ENCODE measurements at places on chromosomes 2 and 18.

DNA sequence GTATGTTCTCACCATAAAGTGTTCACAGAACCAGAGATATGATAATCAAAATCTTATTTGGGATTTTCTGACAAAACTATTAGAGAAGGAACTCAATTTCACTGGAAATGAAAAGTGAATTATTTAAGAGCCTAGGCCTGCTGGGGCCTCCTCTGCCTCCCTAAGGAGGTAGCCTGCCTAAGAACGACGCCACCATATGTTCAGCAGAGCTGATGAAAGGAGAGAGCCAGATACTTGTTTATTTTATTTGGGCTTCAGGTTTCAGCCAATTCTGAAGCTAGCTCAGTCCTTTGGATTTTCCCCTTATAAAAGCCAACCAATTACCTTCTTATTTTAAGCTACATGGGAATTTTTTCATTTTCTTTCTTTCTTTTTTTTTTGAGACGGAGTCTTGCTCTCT is 433.1 kb upstream of the MAP2 start:
- ATAC-seq = no peak

DNA sequence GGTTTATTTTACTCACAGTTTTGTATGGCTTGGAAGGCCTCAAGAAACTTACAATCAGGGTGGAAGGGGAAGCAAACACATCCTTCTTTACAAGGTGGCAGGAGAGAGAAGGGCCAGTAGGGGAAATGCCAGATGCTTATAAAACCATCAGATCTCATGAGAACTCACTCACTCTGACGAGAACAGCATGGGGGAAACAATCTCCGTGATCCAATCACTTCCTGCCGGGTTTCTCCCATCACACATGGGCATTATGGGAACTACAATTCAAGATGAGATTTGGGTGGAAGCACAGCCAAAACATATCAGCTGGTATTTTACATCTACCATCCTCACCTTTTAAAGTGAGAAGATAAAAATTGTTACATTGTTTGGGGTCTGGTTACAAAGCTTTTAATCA is 427.9 kb upstream of the CDH7 start:
- ATAC-seq = no peak

DNA sequence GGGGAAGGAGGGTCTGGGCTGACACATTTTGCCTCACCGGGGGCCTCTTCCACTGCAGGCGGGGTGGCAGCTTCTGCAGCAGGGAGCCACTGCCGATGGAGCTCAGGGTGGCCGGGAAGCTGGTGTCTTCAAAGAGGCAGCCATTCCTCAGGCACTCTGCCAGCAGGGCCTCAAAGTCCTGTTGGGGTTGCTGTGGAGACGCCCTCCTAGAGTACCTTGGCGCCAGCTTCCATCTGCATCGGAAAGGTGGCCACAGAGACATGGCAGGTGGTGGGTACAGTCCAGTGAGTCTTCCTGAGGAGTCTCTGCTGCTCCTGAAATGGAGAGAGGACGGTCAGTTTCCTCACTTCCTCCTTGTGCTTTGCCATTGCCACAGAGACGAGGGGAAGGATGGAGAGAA is 12.1 kb downstream of the CAPN14 start:
- ATAC-seq = no peak

DNA sequence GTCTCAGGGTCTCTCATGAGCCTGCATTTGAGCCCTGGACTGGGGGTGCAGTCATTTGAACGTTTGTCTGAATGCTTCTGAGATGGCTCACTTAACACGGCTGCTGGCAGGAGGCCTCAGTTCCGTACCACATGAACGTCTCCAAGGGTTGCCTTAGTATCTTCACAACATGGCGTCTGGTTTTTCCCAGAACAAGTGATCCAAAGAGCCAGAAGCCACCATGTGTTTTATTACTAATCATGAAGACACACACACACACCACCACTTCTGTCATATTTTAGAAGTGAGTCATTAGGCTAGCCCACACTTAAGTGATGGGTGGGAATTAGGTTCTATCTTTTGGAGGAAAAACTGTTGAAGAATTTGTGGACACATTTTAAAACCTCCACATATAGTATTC is 15.0 kb upstream of the MYO1B start:
- ATAC-seq = no peak

DNA sequence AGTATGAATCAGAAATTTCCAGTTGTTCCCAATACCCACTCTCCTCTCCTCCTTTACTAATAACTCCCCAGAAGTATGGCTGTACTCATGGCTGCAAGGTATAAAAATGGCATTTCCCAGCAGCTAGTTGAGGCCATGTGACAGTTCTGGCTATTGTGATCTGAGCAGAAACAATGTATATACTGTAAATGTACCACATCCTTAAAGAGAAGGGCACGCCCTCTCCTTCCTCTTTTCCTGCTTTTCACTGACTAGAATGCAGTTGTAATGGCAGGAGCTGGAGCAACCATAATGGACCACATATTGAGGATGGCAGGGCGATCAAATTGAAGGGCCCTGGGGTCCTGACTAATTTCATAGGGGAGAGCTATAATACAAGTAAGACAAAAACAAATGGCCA is 211.2 kb downstream of the TNS1 start:
- ATAC-seq = no peak

- ATAC-seq = no peak
Measured at GRCh38 chr2:127776122-127776780, 34.7 kb downstream of the WDR33 start.

DNA sequence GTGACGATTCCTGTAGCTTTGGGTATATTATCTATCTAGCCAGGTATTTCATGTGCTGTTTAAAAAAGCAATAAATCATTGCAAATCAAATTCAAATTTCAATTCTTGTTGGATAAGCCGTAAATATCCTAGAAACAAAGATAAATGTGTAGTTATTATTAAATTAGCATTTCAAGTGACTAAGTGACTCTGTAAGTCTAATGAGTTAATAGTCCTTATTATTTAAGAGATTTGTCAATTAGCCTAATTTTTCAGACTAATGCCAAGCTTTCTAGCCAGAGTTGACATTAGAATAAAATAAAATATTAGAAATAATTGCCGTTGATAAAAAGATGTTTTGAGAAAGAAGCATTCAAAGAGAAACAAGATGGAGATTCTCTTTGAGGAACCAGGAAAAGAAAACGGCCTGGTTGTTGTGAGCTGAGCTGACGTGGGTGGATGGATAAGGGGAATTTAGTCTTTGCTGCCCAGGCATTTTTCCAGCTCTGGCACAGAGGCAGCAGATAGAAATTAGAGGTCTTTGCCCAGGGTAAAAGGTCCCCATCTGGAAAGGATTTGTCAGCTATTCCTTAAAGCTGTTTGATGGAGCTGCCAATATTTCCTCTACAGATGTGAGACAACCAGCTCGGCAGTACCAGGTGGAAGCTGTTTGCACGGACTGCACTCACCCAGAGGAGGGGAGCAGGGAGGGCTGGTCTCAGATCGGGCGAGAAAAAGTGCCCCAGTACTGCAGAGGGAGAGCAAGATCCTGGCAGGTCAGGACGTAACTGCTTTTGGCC is 117.3 kb upstream of the SEC11C start:
- no peak for ATAC-seq

DNA sequence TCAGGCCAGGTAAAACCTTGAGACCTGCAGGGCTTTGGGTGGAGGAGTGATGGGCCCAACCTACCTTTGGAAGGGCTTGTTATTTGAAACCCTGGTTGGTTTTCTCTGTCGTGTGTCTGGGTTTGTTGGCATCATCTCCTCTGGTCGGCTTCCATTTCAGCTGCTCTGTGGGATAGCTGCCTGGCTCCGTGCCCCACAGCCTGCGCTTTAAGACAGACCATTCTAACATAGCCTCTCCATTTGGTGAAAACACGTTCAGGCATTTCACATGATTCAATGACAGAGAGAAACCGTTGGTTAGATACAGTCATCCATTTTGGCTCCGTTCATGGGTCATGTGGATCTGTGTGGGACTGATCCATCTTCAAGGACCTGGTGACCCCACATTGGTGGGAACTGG is 37.0 kb upstream of the LYPD6B start:
- ATAC-seq = no peak

- no peak for ATAC-seq
Measured at GRCh38 chr2:47867205-47867604, 39.1 kb downstream of the FBXO11 start.

- ATAC-seq = peak; percentile 75
Measured at GRCh38 chr18:13558124-13558523, 168.2 kb downstream of the FAM210A start.

DNA sequence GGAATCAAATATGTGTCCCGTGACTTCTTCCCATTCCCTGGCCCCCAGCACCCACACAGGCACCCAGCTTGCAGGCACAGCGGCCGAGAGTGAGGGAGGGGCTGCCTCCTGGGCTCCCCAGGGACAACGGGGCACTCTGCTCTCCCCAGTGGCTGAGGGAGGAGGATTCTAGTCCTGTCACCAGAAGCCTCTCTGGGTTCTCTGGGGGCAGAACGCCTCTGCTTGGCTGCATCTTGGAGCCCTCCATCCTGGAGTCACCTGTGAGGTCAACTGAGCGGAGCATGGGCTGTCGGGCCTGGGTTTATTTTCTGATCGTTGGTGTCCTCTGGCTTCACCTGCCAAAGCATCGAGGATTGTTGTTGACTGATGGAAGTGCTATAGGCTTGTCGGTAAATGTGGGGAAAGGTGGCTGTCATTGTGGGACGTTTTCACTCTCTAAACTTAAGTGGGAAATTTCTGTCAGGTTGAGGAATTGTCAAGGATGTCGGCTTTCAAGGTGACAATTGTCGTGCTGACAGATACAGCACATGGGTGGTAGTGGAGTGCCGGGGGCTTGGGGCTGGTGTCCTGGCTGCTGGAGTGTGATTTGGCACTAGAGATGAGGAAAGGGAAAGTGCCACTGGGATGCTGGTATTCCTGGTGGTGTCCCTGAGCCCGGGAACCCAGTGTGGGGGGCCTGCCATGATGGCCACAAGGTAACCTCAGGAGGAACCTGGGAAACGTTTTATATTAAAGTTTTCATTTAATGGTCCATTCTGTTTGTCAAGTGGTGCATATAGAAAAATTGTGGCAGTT is 13.6 kb downstream of the SH3RF3 start:
- no peak for ATAC-seq

GRCh38 chr2:28623582-28624405 is 127.8 kb upstream of the PPP1CB start:
- no peak for ATAC-seq
